ENCODE measurements at places on chromosomes 7 and 10. TPM values are rescaled to one million over a fixed set of nuclear protein-coding genes. Genes with fewer than 3 reads are reported as not detected.

OGDHL gene
- 45.7 TPM for polyA plus RNA-seq

CLCN1 gene
- polyA plus RNA-seq = 0.35 TPM

XPNPEP1 gene
- polyA plus RNA-seq = 97.9 TPM

LRRC61 gene
- polyA plus RNA-seq = 20.0 TPM

CCDC126 gene
- polyA plus RNA-seq = 17.8 TPM

PSD gene
- polyA plus RNA-seq = 9.3 TPM

ZNF485 gene
- polyA plus RNA-seq = 5.5 TPM

BUB3 gene
- 139 TPM for polyA plus RNA-seq

EXOC4 gene
- polyA plus RNA-seq = 72.1 TPM

MAT1A gene
- 1.2 TPM for polyA plus RNA-seq

MBL2 gene
- not detected for polyA plus RNA-seq

POLR2J3 gene
- polyA plus RNA-seq = 91.1 TPM

FOXI2 gene
- 1.2 TPM for polyA plus RNA-seq

NKX6-2 gene
- polyA plus RNA-seq = 7.3 TPM

TMEM130 gene
- polyA plus RNA-seq = 2.8 TPM

LIPM gene
- polyA plus RNA-seq = not detected

KCNMA1 gene
- 3.6 TPM for polyA plus RNA-seq

CNNM1 gene
- polyA plus RNA-seq = 1.8 TPM
